Kidney (tissue), 22 donors: ENCODE measurements at places on chromosomes 3 and 15. TPM values are rescaled to one million over a fixed set of nuclear protein-coding genes. Genes with fewer than 3 reads are reported as not detected.

DNA sequence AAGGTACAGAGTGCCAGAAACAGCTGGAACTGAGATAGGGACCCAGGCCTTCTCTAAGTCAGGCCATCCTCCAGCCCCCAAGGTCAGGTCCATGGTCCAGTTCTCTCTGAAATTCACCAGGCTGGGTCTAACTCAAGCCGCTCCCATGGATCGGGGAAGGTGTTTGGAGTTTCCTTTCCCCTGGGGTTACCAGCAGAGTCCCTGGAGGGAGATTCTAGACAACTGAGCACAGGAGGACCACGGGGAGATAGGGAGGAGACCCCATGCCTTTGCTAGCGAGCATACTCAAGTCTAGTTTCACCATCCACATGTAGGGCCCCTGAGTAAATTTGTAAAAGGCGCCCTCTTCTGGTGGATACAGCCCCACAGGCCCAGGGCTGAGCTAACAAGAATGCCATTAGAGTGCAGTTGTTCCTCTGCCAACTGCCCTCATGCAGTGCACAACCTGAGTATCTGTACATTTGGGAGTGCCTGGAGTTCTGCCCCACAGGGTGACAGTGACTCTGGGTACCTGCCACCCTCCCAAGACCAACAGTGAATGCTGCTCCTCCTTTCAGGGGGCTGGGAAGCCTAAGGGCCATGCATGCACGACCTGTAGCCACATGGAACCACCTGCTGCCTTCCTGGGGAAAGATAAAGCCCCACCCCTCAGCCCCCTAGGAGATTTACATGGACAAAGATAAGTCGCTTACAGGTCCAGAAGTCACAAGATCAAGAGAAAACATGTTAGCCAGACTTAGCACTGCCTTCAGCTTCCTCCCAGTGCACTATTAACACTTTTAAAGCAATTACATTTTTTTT lies 89.0 kb downstream of the IQSEC1 start:
- peak; percentile 78 for DNase-seq
- H3K36me3 ChIP-seq, result no peaks in the 10 kb centered on the region
- H3K27ac ChIP-seq, result no peak overlapping the region
- peaks cover 3% of the 10 kb centered on the region for H3K4me1 ChIP-seq

DNA sequence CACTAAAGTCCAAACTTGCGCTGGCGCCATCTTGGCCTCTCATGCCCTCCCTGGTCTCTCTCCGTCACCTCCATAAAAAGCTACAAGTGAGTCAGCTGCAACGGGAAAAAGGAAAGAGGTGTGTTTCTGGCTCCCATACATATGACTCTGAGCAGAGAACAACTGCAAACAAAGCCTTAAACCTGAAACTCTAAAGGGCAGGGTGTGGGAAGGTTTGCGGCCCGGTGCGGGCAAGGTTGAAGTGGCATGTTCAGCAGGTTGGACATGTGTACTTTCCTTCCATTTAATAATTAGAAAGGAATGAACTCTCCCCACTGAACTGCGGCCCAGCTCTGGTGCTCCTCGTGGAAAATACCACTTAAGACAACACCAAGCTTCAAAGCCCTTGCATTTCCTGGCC lies 59.0 kb upstream of the PPARG start:
- no peak overlapping the region for H3K4me3 ChIP-seq
- no peak overlapping the region for H3K27ac ChIP-seq
- no peaks in the 10 kb centered on the region for H3K36me3 ChIP-seq
- no peaks in the 10 kb centered on the region for H3K27me3 ChIP-seq
- H3K4me1 ChIP-seq, result no peaks in the 10 kb centered on the region
- DNase-seq, result no peak

DNA sequence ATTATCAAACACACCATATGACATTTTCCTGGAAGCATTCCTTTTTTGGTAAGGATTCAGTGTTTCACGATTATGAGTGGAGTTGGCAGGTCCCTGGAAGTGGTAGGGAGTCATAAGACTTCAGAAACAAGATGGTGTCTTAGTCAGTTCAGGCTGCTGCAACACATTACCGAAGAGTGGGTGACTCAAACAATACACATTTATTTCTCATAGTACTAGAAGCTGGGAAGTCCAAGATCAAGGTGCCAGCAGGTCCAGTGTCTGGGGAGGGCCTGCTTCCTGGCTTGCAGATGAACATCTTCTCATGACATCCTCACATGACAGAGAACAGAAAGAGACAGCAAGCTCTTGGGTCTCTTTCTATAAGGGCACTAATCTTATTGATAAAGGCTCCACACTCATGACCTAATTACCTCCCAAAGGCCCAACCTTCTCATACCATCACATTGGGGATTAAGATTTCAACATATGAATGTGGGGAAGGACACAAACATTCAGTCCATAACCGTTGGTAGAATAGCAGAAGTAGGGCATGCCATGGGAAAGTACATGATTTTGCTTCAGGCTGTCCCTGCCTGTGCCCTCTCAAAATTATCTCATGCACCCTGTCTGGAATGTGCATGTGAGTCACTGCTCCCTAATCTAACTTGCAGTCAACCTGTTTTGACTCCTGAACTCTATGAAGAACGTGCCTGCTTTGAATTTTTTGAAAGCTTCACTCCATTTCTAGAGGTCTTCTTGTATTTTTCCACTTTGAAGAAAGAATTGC lies 72.5 kb downstream of the GTPBP8 start:
- no peaks in the 10 kb centered on the region for H3K27me3 ChIP-seq
- no peaks in the 10 kb centered on the region for H3K4me1 ChIP-seq
- no peak overlapping the region for H3K4me3 ChIP-seq
- H3K36me3 ChIP-seq, result no peaks in the 10 kb centered on the region
- H3K27ac ChIP-seq, result no peak overlapping the region

GRCh38 chr3:139617672-139618268 lies 60.0 kb downstream of the NMNAT3 start:
- H3K27me3 ChIP-seq, result no peaks in the 10 kb centered on the region
- H3K4me1 ChIP-seq, result no peaks in the 10 kb centered on the region
- no peak overlapping the region for H3K27ac ChIP-seq
- H3K4me3 ChIP-seq, result no peak overlapping the region

- no peaks in the 10 kb centered on the region for H3K27me3 ChIP-seq
- H3K27ac ChIP-seq, result peak overlapping the region; percentile 76
- H3K4me3 ChIP-seq, result no peak overlapping the region
- peak; percentile 29 for DNase-seq
- H3K4me1 ChIP-seq, result no peaks in the 10 kb centered on the region
Observed at GRCh38 chr3:11465744-11466616, 177.7 kb downstream of the VGLL4 start.

PLSCR5 gene
- not detected for polyA plus RNA-seq

- no peaks in the 10 kb centered on the region for H3K27me3 ChIP-seq
- H3K36me3 ChIP-seq, result no peaks in the 10 kb centered on the region
- H3K27ac ChIP-seq, result no peak overlapping the region
- H3K4me3 ChIP-seq, result no peak overlapping the region
Observed at GRCh38 chr3:164479978-164480377, 598.3 kb downstream of the SI start.

DPH6 gene
- polyA plus RNA-seq, result 10.1 TPM

DNA sequence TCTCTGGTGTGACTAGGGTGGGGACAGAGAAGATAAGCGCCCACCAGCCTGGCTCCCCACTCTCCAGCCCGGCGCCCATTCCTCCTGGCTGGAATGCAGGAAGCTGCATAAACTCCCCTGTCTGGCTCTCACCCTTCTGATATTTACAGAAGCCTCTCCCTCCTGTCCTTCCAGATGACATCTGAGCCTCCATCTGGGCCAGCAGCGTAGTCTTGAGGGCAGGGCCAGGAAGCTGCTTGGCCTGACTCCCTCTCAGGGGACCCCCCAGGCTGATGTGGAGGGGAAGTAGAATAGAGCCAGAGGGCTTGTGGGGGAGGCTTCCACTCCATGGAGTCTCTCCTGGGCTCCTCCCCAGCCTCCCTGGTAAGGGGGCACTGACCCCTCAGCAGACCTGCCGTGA lies 49.9 kb downstream of the LINGO1 start:
- H3K4me1 ChIP-seq, result no peaks in the 10 kb centered on the region
- H3K27ac ChIP-seq, result no peak overlapping the region
- H3K36me3 ChIP-seq, result no peaks in the 10 kb centered on the region
- no peak overlapping the region for H3K4me3 ChIP-seq
- DNase-seq, result peak; percentile 61

GRCh38 chr3:123167686-123168085 lies 34.1 kb upstream of the SEC22A start:
- no peak overlapping the region for H3K27ac ChIP-seq
- H3K36me3 ChIP-seq, result peaks cover 14% of the 10 kb centered on the region
- no peaks in the 10 kb centered on the region for H3K27me3 ChIP-seq
- H3K4me3 ChIP-seq, result no peak overlapping the region

HYAL2 gene
- 93.2 TPM for polyA plus RNA-seq

DNA sequence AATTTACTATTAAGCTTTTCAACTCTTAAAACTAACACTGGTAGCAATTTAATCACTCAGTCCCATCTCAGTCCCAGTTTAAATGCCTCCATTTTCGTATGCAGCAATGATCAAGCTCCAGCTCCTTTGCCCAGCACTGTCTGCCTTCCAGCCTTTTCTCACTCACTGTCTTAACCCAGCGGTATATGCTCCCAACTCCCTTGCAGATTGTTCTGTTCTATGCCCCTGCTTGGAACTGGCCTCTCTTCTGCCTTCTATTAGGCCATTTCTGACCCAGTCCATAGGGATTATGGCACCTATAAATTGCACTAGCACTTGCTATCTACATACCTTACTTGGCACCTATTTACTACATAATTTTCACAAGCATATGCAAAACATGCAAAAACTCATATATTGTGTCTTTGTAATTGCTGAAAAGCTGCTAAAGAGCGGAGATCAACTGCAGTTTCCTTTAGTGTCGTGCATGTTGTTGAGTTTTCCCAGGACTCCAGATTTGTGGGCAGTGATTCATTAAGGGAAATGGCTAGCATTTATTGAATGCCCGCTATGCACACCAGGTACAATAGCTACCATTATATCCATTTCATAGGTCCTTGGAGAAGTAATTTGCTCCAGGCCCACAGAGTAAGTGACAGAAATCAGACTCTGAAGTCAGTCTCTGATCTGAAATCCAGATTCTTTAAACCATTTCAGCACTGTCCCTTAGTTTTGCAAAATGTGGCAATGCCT lies 24.4 kb downstream of the CRBN start:
- DNase-seq, result no peak
- no peaks in the 10 kb centered on the region for H3K4me1 ChIP-seq
- peaks cover 62% of the 10 kb centered on the region for H3K36me3 ChIP-seq
- no peaks in the 10 kb centered on the region for H3K27me3 ChIP-seq
- no peak overlapping the region for H3K27ac ChIP-seq

DUOXA2 gene
- 0.37 TPM for polyA plus RNA-seq

SEMA5B gene
- 6.6 TPM for polyA plus RNA-seq

GRCh38 chr15:88177451-88177850 lies 79.1 kb downstream of the NTRK3 start:
- no peak overlapping the region for H3K27ac ChIP-seq
- H3K4me1 ChIP-seq, result no peaks in the 10 kb centered on the region
- no peaks in the 10 kb centered on the region for H3K27me3 ChIP-seq
- no peaks in the 10 kb centered on the region for H3K36me3 ChIP-seq
- no peak overlapping the region for H3K4me3 ChIP-seq

RPN1 gene
- polyA plus RNA-seq, result 192 TPM

DNA sequence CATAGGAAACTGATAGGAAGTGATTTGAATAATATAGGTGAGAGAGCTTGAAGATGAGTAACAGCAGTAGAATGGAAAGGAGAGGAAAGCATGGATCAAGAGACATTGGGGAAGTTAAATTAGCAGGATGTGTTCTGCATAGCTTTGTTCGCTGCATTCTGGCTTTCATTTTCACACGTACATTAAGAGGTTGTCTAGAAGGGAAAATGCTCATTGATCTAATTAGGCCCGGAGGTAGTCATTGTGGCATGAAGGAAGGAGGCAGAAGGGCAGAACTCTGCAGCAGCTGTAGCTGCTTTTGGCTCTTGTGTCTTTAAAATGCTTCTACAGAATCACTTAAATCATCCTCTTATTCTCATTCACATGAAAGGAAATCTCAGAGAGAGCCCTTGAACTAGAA lies 40.3 kb downstream of the KCNAB1 start:
- H3K27me3 ChIP-seq, result no peaks in the 10 kb centered on the region
- no peaks in the 10 kb centered on the region for H3K36me3 ChIP-seq
- H3K4me1 ChIP-seq, result no peaks in the 10 kb centered on the region
- no peak for DNase-seq
- no peak overlapping the region for H3K4me3 ChIP-seq

GRCh38 chr15:94052711-94053110 lies 178.7 kb upstream of the MCTP2 start:
- H3K4me1 ChIP-seq, result no peaks in the 10 kb centered on the region
- H3K27me3 ChIP-seq, result no peaks in the 10 kb centered on the region
- no peak for DNase-seq
- H3K4me3 ChIP-seq, result no peak overlapping the region
- H3K36me3 ChIP-seq, result no peaks in the 10 kb centered on the region

DNA sequence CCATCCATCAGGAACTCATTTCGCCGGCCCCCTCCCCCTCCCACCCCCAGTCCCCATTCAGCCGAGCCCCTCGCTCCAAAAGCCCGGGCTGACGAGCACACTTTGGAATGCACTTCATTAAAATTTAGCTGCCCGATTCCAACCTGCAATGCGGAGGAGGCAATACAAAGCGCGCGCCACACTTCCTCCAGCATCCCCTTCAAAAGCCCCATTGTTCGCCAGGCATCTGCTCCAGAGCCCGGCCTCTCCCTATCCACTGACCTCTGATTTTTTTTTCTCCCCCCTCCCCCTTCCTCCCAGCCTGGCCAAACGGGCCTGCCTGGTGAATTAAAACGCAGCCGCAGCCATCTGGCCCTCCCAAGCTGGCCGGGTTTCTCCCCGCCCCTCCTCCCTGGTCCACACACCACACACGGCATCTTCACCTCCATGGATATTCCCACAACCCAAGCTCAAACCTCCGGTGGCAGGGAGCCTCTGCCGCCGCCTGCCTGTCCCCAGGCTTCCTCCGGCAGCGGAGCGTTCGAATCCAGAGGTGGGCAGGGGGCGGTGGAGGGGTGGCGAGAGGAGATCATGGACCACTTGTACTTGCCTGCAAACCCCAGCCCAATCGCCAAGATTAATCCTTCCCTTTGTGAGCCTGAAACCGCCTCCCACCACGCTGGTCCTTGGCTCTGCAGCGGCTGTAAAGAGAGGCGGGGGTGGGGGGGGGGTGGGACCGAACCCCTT lies 441.3 kb downstream of the MAGI1 start:
- H3K4me1 ChIP-seq, result peaks cover 3% of the 10 kb centered on the region
- H3K36me3 ChIP-seq, result no peaks in the 10 kb centered on the region
- no peak overlapping the region for H3K27ac ChIP-seq
- H3K27me3 ChIP-seq, result no peaks in the 10 kb centered on the region

GRCh38 chr15:71532994-71533393 lies 277.4 kb upstream of the NR2E3 start:
- H3K4me3 ChIP-seq, result no peak overlapping the region
- no peaks in the 10 kb centered on the region for H3K4me1 ChIP-seq
- no peaks in the 10 kb centered on the region for H3K27me3 ChIP-seq
- no peak for DNase-seq
- H3K27ac ChIP-seq, result no peak overlapping the region
- H3K36me3 ChIP-seq, result no peaks in the 10 kb centered on the region

DNA sequence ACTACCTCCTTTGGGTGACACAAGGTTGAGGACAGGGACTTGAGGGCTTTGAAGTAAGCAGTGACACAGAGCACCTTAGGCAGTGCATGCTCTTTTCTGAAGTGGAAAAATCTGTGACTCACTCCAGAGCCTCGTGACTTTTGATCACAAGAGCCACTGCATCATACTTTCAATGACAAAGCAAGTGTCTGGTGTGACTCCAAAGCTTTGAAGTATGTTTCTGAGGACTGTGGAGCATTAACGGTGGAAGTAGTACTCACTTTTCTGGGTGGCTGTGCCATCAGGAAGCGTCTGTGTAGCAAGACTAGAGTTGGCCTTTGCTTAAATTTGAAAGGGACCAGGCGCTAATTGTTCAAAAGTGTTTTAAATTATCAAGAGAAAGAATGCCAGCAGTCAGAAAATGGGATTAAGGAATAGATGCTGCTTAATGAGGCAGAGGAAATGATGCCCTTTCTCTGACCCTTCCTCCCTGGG lies 210.7 kb upstream of the TRIM42 start:
- H3K27ac ChIP-seq, result no peak overlapping the region
- no peaks in the 10 kb centered on the region for H3K4me1 ChIP-seq
- no peaks in the 10 kb centered on the region for H3K27me3 ChIP-seq
- no peak overlapping the region for H3K4me3 ChIP-seq
- no peaks in the 10 kb centered on the region for H3K36me3 ChIP-seq
